ENCODE measurements at places on chromosomes 11 and 22. TPM values are rescaled to one million over a fixed set of nuclear protein-coding genes. Genes with fewer than 3 reads are reported as not detected.

The CTSD gene
- 215 TPM for total RNA-seq

The KCNJ11 gene
- not detected for total RNA-seq

The NRGN gene
- 33.5 TPM for total RNA-seq

The NLRP14 gene
- total RNA-seq, result 0.35 TPM

The MYBPC3 gene
- total RNA-seq, result not detected

The BCO2 gene
- total RNA-seq, result 1.9 TPM

The SHANK2 gene
- not detected for total RNA-seq

The KCNQ1 gene
- 0.09 TPM for total RNA-seq

The ZNRF3 gene
- 4.4 TPM for total RNA-seq

The OR52A5 gene
- total RNA-seq, result not detected

The OR51B5 gene
- total RNA-seq, result not detected

The TTC17 gene
- total RNA-seq, result 66.8 TPM

The ZNF215 gene
- 6.0 TPM for total RNA-seq

The MS4A15 gene
- not detected for total RNA-seq

The NXPE2 gene
- not detected for total RNA-seq

The RHOD gene
- 10.5 TPM for total RNA-seq

The PHLDA2 gene
- 44.5 TPM for total RNA-seq

The ALX4 gene
- total RNA-seq, result not detected

Data from endothelial cell of umbilical vein (primary cell).